DMS153 (cell line): ENCODE measurements at places on chromosomes 3 and 15.
A peak's percentile ranks its signal among the peaks of the same experiment; 100 is the strongest.

GRCh38 chr15:93027413-93027812 is 61.6 kb downstream of the RGMA start:
- no peak for DNase-seq

DNA sequence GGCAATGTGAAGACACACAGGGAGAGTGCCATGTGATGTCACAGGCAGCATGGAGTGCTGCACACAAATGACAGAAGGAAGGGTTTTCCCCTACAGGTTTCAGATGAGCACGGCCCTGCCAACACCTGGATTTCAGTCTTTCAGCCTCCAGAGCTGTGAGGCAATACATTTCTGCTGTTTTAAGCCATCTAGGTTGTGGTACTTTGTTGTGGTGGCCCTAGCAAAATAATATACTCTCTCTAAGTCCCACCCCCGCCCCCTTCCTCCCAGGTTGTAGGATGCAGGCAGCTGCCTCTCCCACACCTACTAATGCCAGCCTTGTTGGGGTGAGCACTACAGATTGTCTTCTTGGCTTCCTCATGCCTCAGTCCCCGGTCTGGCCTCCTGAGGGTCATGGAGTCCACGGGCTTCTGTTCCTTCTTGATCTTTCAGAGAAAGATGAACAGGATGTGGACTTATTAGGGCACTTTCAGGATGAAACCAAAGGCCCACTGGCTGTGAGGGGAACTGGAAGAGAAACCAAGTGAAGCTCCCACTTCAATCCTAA is 180.0 kb downstream of the CD47 start:
- DNase-seq = no peak

DNA sequence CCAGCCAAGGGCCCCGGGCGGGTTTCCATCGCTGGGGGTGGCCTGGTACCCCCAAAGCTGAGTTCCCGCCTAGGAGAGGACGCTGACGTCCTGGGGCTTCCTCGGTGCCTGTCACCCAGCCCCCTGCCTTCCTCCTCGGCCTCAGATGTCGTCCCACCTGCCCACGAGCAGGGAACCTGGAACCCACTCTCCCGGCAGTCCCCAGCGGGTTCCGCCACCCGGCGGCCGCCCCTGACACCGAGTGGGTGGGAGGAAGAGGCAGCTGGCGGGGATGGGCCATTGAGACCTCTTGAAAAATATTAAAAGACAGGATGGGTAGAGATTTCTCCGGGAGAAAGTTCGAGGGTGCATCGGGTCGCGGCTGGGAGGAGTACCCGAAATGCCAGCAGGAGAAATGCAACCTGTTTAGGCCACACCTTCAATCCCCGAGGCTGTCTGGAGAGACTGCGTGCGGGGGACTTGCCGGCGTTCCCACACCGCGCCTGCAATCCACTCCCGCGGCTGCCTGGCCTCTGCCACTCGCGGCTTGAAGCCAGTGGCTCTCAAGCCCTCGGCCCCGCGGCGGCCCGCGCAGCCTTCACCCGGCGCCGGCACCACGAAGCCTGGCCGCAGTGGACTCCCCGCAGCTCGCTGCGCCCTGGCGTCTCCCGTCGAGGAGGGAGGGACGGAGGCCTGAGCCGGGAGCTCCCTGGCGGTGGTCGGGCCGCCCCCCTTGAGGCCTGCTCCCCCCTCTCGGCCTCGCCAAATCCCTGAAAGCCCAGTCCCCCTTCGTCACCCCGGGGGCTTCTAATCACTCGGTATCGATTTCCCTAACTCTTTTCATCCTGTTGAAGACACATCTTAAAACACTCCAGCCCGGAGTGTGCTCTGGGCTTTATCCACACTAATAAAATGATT is 8.6 kb upstream of the NR2F2 start:
- DNase-seq = no peak

DNA sequence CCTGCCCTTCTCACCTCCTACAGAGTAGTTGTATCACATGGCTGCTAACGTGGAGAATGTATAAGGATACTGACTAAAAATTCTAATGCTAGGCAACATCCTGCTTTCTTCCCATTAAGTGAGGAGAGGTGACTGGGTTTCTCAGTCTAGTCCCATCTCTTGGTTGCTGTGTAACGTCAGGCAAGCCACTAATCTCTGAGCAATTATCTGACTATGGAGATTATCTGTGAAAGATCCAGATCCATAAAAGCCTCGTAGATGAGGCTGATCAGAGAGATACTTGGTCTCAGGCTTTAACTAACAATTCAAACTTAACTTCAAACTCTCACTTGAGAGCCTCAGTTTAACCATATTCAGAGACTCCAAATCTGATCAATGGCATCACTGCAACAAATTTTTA is 4.7 kb upstream of the RPS17 start:
- no peak for DNase-seq

DNA sequence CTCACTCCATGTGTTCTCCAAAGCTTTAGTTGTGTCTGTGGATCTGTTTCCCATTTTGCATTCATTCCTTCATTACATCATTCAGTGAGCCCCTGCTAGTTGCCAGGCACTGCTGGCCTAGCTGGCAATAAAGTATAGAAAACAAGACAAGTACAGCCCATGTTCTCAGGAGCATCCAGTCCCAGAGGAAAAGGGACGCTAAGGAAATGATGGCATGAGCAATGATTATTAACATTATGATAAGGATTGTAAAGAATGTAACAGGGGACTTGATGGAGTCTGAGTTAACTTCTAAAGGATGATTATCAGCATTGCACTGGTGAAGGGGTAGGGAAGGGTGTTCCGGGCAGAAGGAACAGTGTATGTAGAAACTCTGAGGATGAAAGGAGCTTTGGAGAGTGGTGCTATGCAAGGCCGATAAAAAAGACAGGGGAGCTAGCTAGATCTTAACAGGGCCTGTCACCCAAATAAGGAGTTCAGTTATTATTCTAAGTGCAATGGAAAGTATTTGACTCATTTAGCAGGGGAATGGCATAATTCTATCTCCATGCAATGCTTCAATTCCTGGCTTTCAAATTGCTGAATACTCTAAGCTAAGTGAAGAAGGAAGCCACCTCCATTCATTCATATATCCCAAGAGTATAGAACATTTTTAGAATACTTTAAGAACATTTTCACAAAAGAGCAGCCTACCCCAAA is 258.2 kb upstream of the STT3B start:
- DNase-seq = no peak

GRCh38 chr3:128551451-128551850 is 58.5 kb upstream of the GATA2 start:
- DNase-seq = no peak

GRCh38 chr15:78360367-78360801 is 20.2 kb downstream of the CRABP1 start:
- DNase-seq = no peak

- DNase-seq = no peak
Observed at GRCh38 chr3:24810881-24811280, 316.2 kb upstream of the THRB start.

DNA sequence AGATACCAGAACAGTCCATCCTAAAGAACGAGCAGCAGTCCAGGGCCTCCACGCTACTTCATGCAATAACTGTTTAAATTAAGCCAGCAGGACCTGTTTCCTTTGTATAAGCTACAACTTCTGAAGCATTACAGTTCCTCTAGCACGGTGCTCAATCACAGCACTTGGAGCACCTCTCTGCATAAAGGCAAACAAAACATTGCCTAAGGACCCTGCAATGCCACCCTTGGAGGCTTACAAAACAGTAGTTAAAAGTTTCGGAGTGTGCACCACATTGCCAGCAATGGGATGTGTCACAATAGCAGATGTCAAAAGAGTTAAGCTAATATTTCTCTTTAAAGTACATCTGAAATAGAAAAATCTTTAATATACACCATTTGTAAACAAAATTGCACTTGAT is 2.6 kb upstream of the VPS39 start:
- DNase-seq = no peak

- DNase-seq = no peak
Observed at GRCh38 chr3:82715091-82715856, 953.8 kb upstream of the GBE1 start.

GRCh38 chr3:76551739-76552138 is 488.2 kb upstream of the ROBO2 start:
- DNase-seq = no peak

GRCh38 chr3:29627136-29628117 is 346.6 kb downstream of the RBMS3 start:
- DNase-seq = no peak

- no peak for DNase-seq
Observed at GRCh38 chr15:78048628-78048920, 28.9 kb downstream of the TBC1D2B start.

DNA sequence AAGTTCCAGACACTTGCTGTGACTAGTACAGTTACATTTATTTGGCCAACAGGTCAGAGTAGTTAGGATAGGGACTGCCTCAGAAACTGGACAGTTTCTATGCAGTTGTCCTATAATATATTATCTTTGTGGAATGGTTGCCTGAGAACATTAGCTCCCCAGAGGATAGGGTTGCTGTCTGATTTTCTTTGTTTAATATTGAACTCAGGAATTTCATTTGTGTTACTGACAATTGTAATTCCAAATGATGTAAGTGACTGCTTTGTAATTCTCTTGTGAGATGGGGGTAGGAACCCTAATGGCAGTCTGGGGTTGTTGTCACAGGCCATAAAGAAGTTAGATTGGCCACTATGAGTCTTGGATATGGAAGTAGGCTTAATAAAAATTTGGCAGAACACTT is 2.2 kb downstream of the NXPE3 start:
- no peak for DNase-seq

DNA sequence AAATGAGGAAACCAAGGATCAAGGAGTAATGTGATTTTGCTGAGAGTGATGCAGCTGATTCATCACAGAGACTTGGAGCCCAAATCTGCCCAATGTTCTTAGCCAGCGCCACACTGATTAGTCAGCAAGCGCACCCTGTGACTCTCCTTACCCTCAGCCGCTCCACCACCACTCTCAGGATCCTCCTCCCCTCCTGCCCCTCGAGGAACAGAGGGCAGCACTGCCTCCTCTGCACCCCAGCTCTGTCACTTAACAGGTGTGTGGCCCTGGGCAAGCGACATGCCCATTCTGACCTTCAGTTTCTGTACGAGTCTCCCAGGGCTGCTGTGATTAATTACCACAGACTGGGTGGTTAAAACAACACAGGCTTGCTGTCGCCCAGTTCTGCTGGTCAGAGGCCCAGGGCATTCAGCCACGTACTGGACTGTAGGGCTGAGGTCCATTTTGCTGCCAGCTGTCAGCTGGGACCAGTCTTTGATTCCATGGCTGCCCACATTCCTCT is 36.1 kb upstream of the HRH1 start:
- no peak for DNase-seq

DNA sequence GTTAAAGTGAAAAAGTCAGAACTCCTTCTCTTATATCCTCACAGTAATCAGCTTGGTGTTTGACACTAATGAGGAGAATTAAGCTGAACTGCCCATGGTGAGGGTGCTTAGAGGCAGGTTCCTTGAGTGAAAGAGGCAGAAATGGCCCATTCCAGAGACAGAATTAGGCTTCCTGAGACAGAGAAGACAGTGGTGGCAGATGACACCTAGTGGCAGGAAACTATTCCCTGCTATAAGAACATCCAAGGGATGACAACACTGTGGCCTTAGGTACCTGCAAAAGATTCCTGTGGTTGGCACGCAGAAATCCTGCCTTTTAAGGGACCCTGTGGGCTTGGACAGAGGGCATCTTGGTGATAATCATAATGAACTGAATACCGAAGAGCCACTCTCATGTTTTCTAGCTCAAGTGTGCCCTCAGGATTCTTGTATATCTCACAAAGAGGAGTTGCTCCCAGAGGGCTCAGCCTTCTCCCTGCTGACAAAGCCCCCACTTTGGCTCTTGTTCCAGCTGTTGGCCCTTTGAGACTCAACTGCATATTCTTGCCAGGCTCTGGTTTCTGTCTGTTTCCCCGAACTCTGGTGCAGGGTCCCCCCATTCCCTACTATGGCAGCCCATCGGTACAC is 56.0 kb downstream of the KBTBD12 start:
- DNase-seq = peak; percentile 49

DNA sequence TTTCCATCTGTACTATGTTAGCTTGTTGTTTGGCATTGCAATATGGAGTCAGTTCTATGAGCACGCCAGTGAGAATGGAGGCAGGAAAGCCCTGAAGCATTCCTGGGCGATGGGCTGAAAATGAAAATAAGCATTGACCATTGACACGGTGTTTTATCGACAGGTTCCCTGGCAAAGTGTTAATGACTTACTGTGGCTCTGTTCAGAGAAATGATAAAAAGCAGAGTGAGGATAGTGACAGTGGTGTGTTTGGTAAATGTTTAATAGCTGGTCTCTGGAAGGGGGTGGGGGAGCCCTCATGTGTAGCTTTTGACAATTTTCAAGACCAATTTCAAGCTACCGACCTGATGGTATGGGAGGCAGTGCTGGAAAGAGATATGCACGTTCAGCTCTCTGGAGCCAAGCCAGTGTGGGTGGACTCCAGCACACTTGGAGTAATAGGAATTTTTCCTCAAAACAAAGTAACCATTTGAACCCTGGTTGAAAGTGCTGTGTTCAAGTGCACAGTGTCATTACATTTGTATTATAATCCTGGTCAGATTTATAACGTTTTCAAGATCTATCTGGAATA is 341.7 kb upstream of the ROBO2 start:
- no peak for DNase-seq

- DNase-seq = no peak
Observed at GRCh38 chr3:105767216-105767615, 101.6 kb downstream of the CBLB start.

DNA sequence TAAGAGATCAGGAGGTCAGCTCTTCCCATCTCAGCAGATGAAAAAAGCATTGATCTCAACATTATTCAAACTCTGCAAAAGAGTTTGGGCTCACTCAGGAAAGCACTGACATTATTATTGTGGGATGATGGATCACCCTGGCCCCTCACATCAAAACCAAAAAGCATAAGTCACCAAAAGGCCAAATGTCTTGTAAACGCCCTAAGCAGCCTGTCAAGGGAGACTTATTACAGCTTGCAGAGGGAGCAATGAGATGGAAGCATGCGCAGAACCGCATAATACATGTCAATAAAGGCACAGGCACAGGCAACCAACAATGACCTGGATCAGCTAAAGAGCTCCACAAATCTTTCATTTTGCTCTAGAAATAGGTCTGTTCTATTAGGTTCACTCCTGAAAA is 4.6 kb downstream of the FSIP1 start:
- DNase-seq = no peak

DNA sequence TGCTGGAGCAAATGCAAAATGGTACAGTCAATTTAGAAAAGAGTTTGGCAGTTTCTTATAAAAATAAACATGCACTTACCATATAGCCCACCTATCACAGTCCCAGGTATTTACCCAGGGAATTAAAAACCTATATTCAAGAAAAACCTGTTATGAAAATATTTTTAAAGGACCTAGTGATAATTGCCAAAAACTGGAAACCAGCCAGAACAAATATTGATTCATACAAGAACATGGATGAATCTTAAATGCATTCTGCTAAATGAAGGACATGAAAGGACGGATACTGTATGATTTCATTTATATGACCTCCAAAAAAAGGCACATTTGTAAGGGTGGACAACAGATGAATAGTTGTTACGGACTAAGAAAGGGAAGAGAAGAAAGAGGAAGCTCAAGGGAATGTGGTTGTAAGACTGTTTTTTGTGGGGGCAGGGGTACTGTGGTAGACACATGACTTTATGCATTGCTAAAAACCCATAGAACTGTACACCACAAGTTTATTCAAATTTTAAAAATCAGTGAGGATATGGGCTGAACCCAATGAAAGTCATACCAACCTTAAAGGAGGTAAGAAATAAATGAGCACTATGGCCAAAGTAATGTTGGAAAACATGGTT is 61.0 kb downstream of the ZBBX start:
- peak; percentile 24 for DNase-seq
